ENCODE measurements at places on chromosomes 3 and 15. TPM values are rescaled to one million over a fixed set of nuclear protein-coding genes. Genes with fewer than 3 reads are reported as not detected.

Gene C2CD4A
- 0.35 TPM for total RNA-seq

Gene ZIC1
- total RNA-seq = not detected

Gene CLDN1
- total RNA-seq = 169 TPM

Gene TATDN2
- total RNA-seq = 14.0 TPM

Measured in epithelial cell of proximal tubule (primary cell).